Stimulated activated effector memory CD8-positive, alpha-beta T cell treated with anti-CD3 and anti-CD28 coated beads, Interleukin-12 subunit alpha, Interleukin-12 subunit beta, amount 100 ng/mL, for 72 hours (primary cell): ENCODE measurements at places on chromosomes 13 and 19.

DNA sequence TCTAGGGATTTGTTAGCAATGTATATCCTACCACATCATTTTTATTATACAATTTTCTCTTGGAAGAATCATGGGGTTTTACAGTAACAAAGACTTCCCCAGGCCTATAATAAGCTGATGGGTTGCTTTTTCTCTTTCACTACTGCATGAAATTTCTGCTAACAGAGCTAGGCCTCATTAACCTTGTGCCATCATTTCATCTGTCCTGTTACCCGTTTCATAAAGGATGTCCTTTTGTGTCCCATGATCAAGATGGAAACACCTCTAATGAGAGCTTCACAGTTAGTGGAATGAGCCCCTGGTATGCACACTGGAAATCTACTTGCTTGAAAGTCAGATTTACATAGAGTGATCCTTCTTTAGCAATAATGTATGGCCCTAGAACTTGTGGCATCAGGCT, 138.7 kb downstream of the RXFP2 start:
- no peak for DNase-seq

- no peak for DNase-seq
These were observed 619.0 kb downstream of the KCTD12 start for GRCh38 chr13:76267216-76267615.

DNA sequence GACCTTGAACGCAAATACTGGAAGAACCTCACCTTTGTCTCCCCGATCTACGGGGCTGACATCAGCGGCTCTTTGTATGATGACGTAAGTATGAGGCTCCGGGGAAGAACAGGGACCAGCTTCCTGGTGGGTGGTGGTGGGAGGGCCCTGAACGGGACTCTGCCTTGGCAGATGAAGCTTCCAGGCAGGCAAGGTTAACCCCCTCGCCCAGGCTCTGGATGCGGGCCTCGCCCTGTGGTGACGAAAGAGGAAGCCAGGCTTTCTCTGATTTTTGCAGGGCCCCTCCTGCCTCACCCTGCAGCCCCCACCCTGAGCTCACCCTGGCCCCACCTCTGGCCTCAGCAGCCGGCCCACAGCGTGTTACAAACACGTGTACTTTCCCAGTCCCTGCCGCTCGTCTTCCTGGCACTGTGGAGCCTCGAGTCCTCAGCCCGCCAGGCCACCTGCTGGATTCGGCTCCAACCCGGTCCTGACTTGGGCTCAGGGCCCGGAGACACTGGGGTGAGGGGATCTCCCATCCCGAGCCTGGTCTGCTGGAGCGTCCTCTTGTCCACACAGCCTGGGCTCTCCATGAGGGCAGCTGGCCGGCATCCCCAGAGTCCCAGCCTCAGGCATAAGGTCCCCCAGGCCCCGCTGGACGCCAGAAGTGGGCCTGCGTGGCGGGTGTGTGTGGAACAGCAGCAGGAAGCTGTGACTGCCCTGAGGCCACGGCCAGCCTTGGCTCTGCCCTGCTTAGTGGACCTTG, 72.4 kb downstream of the KDM4B start:
- DNase-seq: no peak

DNA sequence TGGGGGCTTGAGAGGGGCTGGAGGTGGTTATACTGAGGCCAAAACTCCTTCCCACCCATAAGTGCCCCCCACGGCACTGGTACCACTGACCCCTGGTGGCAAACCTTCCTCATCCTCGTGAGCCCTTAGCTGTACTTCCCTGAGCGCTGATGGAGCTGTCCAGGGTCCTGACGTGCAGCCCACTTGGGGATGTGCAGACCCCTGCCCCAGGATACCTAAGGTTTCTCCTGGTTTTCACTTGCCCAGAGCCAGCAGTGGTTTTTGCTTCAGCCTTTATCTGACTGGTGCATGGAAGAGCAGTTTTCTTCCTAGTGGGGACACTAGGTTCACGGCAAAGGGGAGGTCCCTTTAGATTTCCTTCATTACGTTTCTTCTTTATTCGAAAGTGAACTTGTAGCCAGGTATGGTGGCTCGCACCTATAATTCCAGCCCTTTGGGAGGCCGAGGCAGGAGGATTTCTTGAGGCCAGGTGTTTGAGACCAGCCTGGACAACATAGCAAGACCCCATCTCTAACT, 28.7 kb upstream of the KCTD15 start:
- no peak for DNase-seq

DNA sequence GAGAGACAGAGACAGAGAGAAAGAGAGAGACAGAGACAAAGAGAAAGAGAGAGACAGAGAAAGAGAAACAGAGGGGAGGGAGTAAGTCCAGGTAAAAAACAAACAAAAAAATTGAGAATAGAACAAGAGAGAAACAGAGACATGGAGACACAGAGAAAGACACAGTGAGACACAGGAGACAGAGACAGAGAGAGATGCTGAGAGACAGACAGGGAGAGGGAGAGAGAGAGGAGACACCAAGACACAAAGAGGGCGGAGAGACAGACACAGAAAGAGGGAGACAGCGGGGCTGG, 5.8 kb upstream of the PROZ start:
- no peak for DNase-seq
